ENCODE measurements at places on chromosomes 4 and X.

DNA sequence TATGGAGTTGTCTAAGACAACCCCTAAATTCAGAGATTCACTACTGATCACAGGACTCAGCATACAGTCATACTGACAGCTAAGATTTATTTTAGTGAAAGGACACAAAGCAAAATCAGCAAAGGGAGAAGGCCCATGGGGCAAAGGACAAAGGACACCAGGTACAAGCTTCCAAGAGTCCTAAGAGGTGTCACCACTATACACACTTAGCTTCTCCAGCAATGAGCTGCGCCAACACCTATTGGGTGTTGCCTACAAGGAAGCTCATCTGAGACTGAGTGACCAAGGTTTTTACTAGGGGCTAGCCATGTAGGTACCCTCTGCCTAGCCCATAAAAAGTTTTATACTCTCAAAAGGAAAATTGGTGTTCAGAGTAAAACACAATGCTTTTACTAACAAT lies 55.4 kb upstream of the PABPC1L2A start:
- no peak for DNase-seq

DNA sequence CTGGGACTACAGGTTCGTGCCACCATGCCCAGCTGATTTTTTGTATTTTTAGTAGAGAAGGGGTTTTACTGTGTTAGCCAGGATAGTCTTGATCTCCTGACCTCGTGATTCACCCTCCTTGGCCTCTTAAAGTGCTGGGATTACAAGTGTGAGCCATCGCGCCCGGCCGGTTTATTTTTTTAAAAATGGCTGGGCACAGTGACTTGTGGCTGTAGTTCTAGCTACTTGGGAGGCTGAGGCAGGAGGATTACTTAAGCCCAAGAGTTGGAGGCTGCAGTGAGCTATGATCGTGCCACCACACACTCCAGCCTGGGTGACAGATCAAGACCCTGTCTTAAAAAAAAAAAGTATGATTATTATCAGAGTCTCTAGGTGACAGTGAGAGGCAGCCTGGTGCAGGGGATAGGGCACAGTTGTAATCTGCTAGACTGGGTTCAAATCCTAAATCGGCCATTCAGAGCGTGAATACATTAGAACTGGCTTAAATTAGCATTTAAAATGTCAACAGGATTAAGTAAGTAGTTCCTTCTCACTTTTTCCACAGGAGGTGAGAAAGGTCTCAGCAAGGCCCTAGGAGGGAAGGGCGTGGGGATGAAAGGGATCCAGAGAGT lies 435 bp upstream of the MGST2 start:
- DNase-seq, result no peak

DNA sequence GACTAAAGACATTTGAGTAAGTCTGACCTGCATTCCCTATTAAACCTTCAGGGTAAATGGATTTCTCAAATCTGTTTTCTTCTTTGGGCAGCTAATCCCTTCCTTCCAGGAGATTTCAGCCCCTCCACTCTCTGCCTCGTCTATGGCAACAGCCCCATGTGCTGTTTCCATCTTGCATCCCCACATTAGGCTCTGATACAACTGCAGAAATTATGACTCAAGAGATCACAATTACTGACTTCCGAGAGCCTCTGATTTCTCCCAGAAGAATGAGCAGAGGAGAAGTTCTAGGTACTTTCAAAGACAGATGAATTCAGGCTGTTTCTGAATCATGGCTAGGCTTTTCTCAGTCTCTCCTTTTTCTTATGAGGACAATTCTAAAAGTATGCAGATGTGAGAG lies 38.7 kb downstream of the RAI2 start:
- DNase-seq, result no peak

- no peak for DNase-seq
These were observed 11.6 kb downstream of the HTT start for GRCh38 chr4:3085948-3086670.

DNA sequence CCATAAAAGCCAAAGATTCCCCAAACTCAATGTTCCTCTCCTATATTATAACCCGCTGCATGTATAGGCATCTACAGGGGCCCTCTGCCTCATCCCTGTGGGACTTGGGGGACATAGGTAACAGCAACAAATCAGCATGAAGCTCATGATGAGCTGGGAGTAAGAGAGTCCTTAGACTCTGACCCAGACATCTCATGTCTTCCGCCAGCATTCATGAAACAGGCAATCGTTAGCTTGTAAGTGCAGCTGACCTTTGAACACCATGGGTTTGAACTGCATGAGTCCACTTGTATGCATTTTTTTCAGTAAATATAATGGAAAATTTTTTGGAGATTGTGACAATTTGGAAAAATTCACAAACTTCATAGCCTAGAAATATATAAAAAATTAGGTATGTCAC lies 10.4 kb upstream of the SCOC start:
- no peak for DNase-seq

DNA sequence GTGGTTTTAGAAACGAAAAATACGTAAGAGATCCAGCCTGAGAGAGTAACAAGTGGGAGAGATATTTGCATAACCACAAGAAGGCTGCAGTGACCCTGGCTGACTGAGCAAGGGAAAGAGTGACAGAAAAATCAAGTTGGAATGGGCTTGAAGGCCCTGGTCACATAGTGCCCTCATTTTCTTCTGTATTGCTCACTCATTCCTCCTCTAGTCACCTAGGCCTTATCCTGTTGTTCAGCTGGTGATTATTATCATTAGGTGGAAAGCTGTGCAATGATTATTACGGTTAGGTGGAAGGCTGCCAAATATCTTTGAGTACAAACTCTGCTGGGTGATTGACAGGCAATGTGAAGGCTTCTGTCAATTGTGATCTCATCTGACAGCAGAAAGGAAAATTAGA lies 2384.1 kb downstream of the PCDH7 start:
- no peak for DNase-seq

GRCh38 chrX:39850630-39851152 lies 247.1 kb downstream of the BCOR start:
- DNase-seq, result no peak

GRCh38 chrX:39150220-39150619 lies 349.0 kb downstream of the MID1IP1 start:
- no peak for DNase-seq

- no peak for DNase-seq
These were observed 182.0 kb upstream of the NEIL3 start for GRCh38 chr4:177127658-177128057.

DNA sequence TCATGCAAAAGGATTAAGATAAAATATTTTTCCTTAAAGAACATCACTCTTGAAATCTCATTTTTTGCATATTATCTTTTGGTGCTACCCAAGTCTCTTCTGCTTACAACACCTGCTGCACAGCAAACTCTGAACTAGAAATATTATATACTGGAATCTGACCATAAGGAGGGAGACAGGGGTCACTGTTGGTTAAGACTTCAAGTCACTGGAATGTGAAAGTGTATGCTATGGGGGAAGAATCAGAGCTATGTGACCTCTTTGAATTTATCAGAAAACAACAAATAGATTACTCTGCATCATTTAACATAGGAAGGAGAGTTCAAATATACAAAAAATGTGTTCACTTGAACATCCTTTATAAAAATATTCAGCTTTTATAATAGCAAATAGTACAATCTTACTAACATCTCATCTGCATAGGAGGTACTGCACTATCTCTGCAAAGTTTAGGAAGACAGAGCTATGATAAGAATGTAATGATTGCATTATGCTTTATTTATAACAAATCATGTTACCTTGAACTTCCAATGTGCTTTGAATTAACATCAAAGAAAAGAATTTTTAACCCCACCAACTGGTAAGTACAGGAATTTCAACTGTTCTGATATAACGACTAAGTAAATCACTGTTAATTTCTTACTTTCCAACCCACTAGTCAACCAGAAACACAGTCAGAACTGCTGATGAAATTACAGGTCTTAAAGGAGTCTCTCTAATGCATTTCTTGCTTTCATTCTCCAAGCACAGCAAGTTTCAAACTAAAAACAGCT lies 69.8 kb downstream of the ZNF827 start:
- DNase-seq, result no peak

GRCh38 chr4:184503869-184504300 lies 29.5 kb upstream of the IRF2 start:
- peak; percentile 2 for DNase-seq

- no peak for DNase-seq
These were observed 19.4 kb upstream of the TSPAN5 start for GRCh38 chr4:98677799-98678198.

DNA sequence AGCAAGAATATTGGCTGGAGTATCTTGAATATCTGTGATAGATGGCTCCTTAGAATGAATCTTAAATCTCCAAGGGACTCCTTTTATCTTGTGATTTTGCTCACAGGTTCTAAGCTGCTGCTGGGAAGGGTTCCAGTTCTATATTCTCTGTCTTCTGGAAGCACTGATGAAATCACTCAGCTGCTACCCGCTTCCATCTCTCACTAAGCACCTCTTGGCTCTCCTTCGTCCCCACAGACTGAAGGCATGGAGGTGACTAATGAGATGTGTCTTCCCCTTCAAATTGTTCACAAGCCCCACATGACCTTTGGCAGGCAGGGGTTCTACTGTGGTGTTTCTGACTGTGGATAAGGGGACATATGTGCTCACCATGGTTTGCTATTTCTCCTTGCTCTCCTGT lies 75.9 kb downstream of the C4orf51 start:
- no peak for DNase-seq

- DNase-seq, result no peak
These were observed 825.5 kb upstream of the NDST4 start for GRCh38 chr4:115938764-115939443.

GRCh38 chr4:21386166-21386780 lies 562.3 kb downstream of the KCNIP4 start:
- no peak for DNase-seq

DNA sequence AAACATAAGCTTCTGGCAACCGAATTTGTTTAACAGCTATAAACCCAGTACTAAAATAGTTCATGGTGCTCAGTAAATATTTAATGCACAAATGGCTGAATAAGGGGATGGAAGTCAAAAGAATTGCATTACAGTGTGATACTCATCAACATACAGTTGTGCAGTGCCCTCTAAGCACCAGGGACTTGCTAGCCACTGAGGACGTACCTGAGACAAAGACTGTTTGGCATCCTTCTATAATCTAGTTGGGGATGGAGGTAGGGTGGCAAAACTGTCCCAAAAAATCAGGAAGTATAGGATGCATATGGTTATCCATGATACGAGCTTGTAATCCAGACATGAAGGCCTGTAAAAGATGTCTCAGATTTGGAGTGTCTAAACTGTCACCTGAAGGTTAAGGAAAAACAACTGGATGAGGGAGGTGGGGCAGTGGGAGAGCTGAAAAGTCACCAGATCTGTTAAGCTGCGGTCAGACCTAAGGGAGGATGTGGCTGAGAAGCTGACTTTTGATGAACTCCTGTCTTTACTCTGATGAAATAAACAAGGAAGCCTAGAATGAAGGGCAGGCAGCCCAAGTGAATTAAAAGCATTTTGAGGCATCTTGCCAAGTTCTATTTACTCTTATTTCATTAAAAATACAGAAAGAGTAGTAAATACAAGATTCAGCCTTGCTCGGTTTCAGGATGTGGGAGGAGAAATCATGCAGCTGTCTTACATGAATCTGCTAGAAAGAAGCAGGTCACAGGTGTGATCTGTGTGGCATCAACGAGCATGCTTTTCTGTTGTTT lies 12.0 kb upstream of the CD38 start:
- DNase-seq, result peak; percentile 21

All from activated CD4-positive, alpha-beta T cell treated with anti-CD3 and anti-CD28 coated beads, Interleukin-2, amount 50 U/mL, for 1 hour (primary cell).